Pulmonary artery endothelial cell (primary cell): ENCODE measurements at places on chromosomes 6 and 20.

DNA sequence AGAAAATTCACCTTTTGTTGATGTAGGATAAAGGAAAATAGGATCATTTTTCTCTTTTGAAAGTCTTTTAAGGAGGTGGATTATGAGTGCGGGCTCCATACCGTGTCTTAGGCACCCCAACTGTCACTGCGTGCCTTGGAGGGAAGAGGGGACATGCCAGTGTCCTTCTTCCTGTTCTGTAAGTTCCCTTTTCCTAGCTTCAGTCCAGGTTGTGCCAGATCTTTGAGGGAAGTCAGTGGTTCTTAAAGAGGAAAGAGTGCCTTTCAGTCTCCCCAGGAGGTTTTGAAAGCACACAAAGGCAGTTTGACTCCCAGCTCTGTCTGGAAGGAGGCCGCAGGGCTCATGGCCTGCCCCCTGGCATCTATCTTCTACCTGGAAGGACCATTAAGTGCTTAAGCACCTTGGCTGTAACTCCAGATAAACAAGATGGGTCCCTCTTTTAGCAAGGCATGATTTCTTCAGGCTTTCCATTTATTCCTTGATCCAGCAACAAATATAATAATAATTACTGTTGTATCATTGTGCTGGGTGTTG, 13.0 kb downstream of the EFCAB8 start:
- no peak for DNase-seq

- no peak for DNase-seq
Measured at GRCh38 chr6:108744244-108744972, 103.8 kb upstream of the ARMC2 start.

DNA sequence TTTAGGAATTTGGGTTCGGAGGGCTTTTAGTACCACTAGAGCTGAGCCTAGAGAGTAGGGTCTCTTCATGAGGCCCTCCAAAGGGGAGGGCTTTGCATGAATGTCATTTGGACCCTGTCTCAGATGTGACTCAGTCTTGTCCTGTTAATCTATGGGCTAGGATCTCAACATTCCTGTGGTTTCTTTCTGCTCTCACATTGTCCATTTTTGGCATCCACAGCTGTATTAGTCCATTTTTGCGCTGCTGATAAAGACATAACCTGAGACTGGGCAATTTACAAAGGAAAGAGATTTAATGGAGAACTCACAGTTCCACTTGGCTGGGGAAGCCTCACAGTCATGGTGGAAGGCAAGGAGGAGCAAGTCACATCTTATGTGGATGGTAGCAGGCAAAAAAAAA, 61.0 kb downstream of the CRYBG1 start:
- DNase-seq = no peak

DNA sequence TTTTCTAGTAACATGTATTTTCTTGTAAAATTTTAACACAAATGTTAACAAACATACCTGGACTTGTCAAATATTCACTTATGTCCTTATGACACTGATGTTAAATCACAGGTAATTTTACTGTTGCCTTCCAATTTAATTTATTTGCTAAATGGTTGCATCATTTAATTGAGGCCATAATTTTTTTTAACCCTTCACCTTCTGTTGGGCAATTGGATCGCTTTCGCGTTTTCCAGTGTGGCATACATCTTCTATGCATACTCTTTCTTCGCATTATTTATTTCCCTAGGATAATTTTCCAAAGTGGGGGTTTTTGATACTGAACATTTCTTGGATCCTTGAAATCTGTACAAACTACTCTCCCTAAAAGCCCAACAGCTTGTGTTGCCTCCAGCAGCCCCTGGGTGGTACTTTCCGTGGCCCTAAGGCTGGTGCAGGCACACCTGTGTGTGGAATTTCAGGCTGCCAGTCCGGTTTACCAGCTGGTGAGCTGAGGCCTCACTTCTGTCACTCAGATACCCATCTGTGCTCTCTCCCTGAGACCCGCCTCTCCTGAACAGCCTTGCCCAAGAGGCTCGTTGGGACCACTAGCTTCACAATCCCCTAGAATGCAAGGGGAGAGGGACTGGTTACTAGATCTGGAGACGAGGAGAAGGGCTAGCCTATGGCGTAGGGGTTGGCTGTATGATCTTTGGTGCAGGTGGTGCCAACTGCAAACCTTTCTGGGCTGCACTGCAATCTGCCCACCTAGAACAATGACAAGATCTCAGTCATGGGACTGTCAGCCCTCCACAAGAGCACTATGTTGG, 11.2 kb upstream of the C20orf144 start:
- no peak for DNase-seq

- no peak for DNase-seq
Measured at GRCh38 chr6:98583506-98583905, 250.9 kb upstream of the POU3F2 start.

- no peak for DNase-seq
Measured at GRCh38 chr6:44102527-44102926, 24.7 kb downstream of the MRPL14 start.

GRCh38 chr6:10154251-10154650, 260.6 kb downstream of the TFAP2A start:
- no peak for DNase-seq

GRCh38 chr6:28004350-28005151, 47.5 kb downstream of the OR2B6 start:
- DNase-seq = no peak

DNA sequence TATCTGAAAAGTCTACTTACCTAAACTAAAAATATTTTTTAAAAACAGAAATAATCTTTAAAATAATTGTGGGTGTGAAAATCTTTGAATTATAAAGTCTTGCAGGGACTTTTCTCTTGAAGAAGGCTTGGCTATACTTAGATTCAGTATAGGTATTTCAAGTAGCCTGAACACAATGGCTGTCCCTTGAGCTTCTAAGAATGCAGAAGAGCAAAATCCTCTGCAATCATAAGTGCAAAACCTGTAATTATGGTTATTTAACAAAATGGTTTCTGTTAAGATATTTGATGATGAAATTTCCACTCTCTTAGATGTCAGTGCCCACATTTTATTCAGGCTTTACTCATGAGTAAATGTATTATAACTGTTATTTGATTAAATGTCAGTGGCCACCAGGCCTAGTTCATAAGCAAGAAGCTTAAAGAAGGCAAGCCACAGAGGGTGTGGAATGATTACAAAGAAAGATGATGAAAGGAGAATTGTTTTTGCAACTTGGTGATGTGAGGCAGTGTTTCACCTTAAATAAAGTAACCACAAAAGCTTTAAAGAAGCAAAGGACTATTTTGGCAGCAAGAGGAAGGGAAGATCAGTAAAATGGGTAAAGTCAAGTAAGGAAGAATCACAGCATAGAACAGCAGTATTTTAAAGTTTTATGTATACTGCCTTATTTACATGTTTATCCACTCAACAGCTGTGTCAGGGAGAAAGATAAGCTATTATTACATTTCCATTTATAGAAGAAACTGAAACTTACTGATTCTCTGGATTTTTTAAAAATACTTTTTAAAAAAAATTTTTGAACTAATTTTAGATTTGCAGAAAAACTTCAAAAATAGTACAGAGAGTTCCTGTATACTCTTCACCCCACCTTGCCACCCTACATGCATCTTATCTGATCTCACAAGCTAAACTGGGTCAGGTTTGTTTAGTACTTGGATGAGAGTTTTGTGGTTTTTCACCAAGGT, 351.2 kb upstream of the RUNX2 start:
- no peak for DNase-seq

- DNase-seq = no peak
Measured at GRCh38 chr20:10308652-10309051, 90.0 kb downstream of the SNAP25 start.

- DNase-seq = no peak
Measured at GRCh38 chr6:134021396-134022122, 30.9 kb downstream of the SLC2A12 start.

DNA sequence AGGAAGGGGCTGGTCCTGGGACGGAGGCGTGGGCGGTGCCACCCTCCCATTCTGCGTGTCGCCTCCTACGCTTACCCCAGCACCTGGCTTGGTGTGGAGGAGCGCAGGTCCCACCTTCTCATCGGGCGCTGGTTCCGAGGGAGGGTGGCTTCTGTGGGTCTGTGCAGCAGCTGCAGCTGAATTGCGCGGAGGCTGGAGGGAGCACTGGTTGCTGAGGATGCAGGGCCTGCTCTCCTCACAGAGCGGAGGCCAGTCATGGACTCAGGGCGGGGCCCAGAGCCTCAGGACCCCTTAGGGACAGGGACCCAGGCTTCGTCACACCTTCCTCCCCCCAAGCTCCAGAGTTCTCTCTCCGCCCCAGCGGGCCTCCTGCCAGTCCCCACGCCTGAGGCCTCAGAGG, 127.8 kb upstream of the MAP3K4 start:
- DNase-seq = no peak

DNA sequence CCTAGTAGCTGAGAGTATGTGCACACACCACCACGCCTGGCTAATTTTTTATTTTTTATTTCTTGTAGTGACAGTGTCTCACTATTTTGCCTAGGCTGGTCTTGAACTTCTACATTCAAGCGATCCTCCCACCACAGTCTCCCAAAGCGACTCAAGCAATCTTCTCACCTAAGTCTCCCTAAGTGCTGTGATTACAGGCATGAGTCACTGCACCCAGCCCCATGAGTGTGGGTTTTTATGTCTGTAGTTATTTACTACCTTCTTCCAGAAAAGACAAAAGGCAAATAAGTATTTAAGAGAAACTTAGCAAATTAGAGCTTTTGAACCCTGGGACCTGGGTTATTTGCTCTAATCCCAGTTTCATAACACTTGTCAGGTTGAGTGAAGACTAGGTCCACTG, 92.3 kb upstream of the HCRTR2 start:
- no peak for DNase-seq

- no peak for DNase-seq
Measured at GRCh38 chr6:81895511-81896185, 143.2 kb upstream of the TENT5A start.

DNA sequence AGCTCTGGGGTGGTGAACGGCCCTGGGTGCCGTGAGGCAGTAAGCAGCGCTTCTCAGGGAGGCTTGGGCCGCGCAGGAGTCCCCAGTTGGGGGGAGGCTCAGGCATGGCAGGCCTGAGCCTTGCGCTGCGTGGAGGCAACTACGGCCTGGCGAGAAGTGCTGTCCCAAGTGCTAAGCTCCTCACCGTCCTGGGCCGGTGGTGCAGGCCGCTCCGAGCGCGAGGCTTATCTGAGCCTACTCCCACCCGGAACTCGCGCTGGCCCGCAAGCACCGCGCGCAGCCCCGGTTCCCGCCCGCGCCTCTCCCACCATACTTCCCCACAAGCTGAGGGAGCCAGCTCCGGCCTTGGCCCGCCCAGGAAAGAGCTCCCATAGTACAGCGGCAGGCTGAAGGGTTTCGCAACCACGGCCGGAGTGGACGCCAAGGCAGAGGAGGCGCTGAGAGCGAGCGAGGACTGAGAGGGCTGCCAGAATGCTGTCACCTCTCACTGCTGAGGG, 1.8 kb upstream of the WRNIP1 start:
- no peak for DNase-seq

- DNase-seq = no peak
Measured at GRCh38 chr6:121506761-121507754, 71.6 kb downstream of the GJA1 start.

DNA sequence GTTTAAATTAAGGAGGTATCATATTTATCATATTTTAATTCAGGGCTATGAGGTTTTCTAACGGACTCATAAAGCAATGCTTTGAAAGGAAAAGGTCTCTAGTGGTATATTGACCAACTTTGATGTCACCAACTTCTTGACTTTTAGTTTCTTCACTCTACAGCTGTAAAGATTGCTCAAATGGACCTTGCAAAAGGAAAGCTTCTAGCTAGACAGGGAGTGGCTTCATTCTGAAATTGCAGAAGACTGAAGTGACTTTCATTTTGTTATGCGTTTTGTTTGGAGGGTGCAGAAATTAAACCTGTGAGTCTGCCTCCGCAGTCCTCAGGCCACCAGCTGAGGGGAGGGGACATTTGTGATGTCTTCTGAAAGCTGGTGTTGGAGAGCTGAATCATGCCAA, 95.7 kb downstream of the SLC24A3 start:
- no peak for DNase-seq

DNA sequence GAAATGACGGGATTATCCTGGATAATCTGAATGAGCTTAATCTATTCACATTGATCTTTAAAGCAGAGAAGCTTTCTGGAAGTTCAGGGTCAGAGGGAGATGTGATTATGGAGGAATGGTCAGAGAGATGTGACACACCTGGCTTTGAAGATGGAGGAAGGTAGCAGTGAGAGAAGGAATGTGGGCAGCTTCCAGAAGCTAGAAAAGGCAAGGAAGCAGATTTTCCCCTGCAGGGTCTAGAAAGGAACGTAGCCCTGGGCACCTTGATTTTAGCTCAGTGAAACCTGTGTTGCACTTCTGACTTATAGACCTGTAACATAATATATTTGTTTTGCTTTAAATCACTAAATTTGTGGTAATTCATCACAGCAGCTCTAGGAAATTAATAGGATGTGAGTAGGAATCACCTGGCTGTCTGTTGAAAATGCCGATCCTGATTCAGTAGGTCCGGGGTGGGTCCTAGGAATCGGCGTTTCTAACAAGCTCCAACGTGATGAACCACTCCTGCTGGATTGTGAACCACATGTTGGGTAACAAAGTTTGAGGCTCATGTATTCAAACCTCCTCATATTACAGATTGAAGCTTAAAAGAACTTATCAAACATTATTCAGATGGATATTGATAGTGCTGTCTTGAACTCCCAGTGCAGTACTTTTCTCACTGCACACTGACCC, 157.0 kb downstream of the GJA1 start:
- DNase-seq = no peak

DNA sequence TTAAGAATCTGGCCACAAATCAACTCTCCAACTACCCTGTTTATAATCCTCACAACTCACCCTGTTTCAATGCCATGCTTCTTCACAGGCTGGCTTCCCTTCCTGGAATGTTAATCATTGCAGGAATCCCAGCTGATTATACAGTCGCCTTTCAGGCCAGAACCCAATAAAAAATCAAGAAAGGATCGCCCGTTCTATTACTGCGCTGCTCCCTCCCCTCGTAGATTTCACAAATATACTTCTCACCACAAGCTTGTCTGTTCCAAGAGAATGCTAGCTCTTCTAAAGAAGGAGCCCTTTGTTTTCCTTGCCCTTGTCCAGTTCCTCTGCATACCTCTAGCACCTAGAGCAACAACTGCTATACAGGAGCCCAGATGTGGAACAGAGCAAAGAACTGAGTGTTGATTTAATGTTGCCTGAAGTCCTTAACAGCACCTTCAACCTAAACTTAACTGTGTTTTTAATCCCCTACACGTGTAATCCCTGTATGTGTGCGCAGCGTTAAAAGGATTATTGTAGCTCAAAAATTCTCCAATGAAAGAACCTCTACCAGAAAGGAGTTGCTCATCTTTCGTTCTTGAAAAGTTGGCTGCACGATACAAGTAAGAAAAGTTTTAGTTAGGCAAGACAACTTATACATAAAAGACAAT, 988 bp downstream of the ECHDC1 start:
- DNase-seq = no peak
